ENCODE measurements at places on chromosomes 11 and 22.
A peak's percentile ranks its signal among the peaks of the same experiment; 100 is the strongest.

- DNase-seq: no peak
Measured at GRCh38 chr11:91700854-91701253, 523.8 kb upstream of the FAT3 start.

DNA sequence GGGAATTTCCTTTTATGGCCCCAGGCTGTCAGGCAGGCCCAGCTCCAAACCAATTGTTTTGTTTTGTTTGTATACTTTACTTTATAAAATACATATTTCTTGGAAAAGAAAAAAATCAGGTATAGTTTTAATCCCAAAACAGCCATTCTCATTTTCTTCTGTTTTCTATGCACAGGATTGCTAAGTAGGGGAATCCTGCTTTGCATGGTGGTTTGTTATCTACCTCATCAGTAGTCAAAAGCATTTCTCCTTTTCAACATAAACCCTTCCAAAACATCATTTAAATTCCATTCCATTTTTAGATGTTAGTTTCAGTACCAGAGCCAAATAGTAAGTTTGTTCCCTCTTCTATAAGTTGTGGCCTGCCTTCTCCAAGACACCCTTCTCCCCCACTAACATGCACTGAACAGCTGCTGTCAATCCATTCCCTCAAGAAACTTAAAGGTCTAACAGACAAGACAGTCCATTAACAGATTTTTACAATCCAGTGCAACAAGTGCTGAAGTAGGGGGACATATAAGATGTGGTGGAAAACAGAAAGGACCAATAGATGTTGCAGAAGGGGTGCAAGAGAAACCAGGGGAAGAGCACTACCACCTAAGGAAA is 3.7 kb downstream of the ILK start:
- DNase-seq: no peak

DNA sequence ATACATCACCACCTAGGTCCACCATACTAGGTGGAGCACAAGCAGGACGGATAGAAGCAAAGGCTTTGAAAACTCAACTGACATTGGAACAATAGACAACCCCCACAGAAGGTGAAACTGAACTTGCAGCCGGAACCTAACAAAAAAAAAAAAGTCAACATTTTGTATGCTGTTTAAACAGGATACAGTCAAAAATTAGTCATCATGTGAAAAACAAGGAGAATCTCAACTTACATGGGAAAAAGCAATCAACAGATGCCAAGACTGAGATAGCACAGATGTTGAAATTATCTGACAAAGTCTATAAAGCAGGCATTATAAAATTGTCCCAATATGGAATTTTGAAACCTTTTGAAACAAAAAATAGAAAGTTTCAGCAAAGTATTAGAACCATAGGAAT is 123.8 kb downstream of the RAB38 start:
- peak; percentile 81 for DNase-seq

DNA sequence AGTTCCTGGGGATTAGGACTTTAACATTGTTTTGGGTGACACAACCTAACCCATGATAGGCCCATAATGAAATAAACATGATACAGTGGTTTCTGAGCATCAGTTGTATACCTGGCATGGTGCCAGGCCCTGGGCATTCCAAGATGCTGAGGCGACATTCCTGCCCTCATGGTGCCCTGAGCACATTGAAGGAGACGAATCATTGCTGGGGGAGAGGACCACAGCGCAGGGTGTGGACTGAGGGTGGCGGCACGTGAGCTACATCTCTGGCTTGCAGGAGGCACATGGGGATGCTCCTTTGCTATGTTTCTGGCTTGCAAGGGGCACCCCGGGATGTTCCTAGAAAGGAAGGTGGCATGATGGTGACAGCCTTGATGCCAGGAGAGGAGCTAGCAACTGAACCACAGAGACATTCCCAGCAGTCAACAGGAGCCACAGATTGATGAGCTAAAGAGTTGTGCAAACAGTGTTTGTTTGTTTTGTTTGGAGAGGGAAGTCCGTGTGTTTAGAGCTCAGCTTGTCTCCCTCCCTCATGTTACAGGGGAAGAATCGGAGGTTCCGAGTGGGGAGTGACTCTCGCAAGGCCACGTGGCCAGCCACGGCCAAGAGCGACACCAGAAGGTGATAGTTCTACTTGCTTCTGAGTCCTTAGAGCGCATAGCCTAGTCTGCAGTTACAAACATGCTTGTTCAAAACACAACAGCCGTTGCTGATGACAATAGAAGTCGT is 106.4 kb downstream of the MIAT start:
- peak; percentile 40 for DNase-seq

DNA sequence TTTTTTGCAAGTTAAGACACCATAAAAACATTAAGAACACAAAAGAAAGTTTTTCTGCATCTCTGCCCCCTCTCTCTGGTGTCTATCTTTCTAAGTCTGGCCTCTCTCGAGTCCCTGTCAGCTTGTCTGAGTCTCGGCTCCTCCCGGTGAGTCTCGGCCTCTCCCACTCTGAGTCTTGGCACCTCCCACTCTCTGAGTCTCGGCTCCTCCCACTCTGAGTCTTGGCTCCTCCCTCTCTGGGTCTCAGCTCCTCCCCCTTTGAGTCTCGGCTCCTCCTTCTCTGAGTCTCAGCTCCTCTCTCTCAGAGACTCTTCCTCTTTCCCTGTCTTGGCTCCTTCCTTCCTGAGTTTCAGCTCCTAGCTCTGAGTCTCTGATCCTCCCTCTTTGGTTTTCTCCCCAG is 72.5 kb upstream of the AMPD3 start:
- DNase-seq: no peak

DNA sequence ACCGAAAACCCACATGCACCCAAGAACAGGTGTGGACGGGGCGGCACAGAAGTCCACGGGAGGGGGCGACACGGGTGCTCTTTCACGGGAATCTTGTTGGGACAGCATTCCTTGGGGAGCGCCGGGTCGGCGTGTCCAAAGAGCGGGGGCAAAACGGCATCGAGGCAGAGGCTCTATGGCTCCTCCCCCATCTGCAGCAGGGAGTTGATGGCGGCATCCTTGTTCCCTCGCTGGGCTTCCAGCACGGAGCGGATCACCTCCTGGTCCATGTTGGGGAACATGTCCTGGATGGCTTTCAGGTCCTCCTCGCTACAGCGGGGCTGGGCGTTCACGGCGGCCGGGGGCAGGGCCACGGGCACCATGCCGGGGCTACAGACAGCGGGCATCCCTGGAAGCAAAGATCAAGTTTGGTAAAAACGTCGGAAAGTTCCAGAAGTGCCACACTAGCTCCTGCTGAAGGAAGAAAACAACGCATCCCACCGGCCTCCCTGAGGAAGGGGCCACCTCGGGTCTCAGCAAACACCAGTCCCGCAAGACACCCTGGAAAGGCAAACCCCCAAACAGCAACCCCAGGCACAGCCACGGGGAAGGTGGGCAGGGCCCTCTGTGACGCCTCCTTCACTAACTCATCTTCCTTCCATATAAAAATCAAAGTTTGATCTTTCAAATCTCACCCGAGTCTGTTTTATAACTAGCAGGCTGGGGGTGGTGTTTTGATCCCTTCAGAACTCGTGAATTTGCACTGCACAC is 32.4 kb downstream of the TOLLIP start:
- DNase-seq: no peak

GRCh38 chr11:103681855-103682254 is 354.6 kb upstream of the DDI1 start:
- no peak for DNase-seq

DNA sequence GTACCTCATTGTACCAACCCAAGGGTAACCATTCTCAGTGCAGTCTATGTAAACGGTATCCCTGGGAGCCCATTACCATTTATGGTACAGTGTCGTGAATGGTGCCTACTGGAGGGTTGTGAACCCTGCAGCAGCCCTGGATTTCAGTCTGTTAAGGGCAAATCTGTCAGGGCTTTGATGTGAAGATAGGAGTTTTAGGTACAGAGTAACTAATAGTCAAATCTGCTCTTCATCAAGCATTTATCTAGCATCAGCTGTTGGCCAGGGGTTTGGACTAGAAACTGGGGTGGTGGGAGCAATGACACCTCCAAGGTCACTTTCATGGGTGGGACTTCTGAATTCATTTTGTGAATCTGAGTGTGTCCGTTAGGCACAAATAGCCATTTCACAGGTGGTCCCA is 50.6 kb upstream of the RFPL3 start:
- DNase-seq: no peak

GRCh38 chr11:90737444-90738050 is 514.7 kb upstream of the CHORDC1 start:
- DNase-seq: no peak

Measured in fibroblast of pulmonary artery (primary cell).